ENCODE measurements at places on chromosomes 3 and 15.

- no peak for DNase-seq
Observed at GRCh38 chr15:63887630-63888029, 53.9 kb upstream of the HERC1 start.

GRCh38 chr3:18888370-18888769 lies 259.9 kb upstream of the KCNH8 start:
- DNase-seq = no peak

- no peak for DNase-seq
Observed at GRCh38 chr3:177236704-177237103, 39.4 kb upstream of the TBL1XR1 start.

GRCh38 chr15:34353627-34354026 lies 10.5 kb downstream of the NUTM1 start:
- DNase-seq = no peak

GRCh38 chr15:85704066-85704465 lies 90.7 kb downstream of the KLHL25 start:
- no peak for DNase-seq

- DNase-seq = peak; percentile 31
Observed at GRCh38 chr3:158539414-158540014, 31.5 kb upstream of the MLF1 start.

DNA sequence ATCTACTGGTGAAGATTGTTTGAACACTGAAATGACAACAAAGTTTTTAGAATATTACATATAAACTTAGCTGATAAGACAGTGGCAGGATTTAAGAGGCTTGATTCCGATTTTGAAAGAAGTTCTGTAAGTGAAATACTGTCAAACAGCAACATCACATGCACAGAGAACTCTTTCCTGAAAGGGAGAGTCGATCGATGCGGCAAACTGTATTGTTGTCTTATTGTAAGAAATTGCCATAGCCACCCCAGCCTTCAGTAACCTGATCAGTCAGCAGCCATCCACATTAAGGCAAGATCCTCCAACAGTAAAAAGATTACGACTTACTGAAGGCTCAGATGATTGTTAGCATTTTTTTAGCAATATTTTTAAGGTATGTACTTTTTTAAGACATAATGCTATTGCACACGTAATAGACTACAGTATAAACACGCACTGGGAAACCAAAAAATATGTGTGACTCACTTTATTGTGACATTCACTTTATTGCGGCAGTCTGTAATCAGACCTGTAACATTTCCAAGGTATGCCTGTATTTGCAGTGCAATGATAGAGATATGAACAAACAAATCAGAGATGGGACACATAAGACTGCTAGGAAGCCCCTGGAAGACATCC lies 225.6 kb upstream of the UBE2E1 start:
- no peak for DNase-seq

DNA sequence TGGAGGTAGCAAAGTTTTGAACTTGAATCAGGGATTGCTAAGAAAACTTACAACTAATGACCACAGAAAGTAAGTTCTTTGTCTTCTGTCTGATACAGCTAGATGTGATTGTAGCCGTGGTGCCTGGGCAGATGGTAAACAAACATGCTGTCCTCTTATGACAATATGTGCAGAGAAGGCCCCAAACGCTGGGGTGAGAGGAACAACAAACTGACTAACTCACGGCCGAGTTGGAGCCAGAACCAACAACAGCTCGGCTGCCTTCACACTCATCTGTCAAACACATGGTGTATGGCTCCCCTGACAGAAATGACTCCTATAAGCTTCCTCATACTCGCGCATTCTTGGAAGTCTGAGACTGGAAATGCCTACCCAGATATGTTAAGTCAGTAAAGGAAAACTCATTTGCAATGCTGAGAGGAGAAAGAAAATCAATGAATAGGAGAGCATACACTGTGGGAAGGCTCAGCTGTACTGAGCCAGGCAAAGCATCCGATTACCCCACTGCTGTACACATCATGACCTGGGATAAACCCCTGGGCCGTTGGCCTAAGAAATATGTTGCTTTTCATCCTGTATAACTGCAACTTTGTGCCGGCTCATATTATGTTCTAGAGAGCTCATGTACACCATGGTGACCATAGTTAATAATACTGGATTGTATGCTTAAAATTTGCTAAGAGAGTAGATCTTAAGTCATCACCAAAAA lies 5.7 kb downstream of the THBS1 start:
- DNase-seq = no peak

DNA sequence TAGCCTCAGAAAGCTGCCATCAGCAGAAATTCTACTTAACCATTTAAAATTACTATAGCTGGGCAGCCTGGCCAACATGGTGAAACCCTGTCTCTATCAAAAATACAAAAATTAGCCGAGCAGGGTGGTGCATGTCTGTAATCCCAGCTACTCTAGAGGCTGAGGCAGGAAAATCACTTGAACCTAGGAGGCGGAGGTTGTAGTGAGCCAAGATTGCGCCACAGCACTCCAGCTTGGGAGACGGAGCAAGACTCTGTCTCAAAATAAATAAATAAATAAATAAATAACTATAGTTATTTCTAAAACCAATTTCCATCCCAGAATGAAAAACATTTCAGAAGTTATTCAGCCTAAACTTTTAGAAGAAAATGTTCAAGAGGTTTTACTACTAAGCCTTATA lies 25.1 kb downstream of the LRRFIP2 start:
- DNase-seq = no peak

DNA sequence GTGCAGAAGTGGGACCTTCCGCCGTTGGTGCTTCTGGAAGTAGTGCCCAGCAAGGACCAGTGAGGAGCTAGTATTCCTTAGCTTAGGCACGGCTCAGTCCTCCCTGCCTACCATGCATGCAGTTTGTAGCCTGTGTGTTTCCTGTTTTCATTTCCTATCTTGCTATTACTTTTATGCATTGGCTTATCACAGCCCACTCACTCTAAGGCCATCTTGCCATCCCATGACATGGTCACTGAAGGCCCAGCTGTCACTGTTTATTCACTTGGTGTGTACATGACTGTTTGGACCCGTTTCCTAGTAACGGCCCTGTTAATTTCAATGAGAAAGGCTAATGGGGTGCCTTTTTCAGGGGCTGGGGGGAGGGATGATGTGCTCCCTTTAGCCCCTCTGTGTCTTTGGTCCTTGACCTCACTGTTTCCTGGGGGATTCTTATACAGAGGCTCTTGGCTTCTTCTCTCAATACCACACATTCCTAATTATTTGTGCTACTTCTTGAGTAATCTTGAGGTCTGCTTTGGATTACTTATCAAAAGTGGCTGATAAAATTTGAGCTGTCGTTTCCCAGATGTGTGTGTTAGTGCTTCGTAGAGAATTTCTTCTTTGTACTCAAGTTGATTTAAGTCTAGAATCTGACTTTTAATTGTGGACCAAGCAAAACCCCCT lies 24.5 kb upstream of the TRAK1 start:
- peak; percentile 66 for DNase-seq

DNA sequence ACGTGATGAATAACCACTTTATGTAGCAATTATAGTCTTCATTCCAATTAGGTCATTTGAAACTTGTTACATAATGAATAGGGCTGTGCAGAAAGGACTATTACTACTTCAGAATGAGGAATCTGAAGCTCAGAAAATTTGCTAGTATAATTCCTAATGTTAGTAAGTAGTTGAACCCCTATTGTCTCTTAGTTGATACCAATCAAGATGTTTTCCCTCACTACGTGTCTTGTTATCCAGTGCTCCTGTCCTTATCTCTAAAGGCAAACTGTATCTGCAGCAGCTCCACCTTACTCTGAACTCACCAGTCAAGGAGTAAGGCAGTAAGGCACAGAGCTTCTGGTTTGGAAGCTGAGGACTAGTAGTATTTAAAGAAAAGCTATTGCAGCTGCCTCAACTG lies 32.0 kb downstream of the RAB11A start:
- no peak for DNase-seq

- peak; percentile 74 for DNase-seq
Observed at GRCh38 chr15:87365186-87365585, 891.4 kb downstream of the NTRK3 start.

GRCh38 chr15:34760909-34761308 lies 6.1 kb upstream of the GJD2 start:
- no peak for DNase-seq

GRCh38 chr3:32751377-32751776 lies 66.4 kb downstream of the CNOT10 start:
- no peak for DNase-seq

- no peak for DNase-seq
Observed at GRCh38 chr3:23239211-23240068, 36.3 kb downstream of the UBE2E2 start.

DNA sequence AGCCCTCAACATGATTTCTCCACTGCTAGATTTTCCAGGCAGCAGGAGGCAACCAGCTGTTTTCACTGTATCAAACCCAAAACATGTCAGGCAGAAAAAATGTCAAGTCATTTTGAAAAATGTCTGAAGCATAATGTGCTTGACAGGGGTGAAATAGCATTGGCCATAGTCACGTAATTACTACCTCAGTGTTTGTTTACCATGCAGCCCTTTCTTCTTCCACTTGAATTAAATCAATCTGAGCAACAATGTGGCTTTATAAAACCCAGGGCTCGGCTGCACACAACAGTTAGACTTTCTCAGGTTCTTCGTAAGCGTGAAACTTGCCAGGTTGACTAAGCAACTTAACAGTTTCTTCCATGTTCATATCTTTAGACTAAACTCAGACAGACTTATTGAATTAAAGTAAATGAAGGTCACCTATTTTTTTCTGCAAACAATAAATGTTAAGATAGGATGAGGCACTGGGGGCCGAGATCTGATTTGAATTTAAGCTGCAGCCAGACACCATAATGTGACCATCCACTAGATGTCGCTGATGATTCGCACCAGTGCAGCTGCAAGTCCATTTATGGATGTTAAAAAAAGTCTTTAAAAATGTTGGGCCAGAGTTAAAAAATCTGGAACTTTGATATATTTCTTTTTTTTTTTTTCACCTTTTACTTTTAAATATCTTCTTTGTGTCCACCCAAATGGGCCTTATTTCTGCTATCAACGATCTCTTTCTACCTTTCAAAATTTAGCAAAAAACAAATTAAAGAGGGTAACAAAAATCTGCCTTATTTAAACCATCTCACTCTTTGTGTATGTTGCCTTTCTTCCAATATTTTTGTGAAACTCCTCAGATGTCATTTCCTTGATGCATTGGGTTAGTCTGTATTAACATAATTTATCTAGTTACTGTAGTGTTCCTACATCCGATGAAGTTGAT lies 305.9 kb downstream of the CACNA2D3 start:
- DNase-seq = peak; percentile 70

DNA sequence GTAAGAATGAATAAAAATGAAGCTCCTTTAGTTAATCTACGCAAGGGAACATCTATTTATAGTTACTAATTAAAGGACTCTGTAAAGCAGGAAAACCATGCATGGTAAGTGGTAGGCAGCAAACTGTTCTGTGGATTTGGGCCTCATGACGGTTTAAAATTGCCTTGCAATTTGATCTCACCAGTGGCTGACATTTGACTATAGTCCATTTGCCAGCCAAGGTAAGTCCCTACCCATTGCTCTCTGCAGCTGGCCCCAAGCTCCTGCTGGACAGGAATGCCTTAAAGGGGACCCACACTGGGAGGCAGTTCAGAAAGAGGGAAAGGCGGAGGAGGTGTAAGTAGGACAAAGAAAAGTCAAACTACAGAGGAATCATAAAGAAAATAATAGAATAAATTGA lies 203.3 kb downstream of the PLCL2 start:
- no peak for DNase-seq

- DNase-seq = no peak
Observed at GRCh38 chr3:36695113-36695768, 69.1 kb downstream of the DCLK3 start.

GRCh38 chr3:9369508-9369907 lies 6.7 kb downstream of the THUMPD3 start:
- DNase-seq = no peak

- no peak for DNase-seq
Observed at GRCh38 chr3:168709073-168709472, 613.3 kb upstream of the GOLIM4 start.

- DNase-seq = no peak
Observed at GRCh38 chr15:34470091-34470490, 32.5 kb upstream of the GOLGA8A start.
